Aorta (tissue), 5 donors: ENCODE measurements at places on chromosomes 2 and 18. TPM values are rescaled to one million over a fixed set of nuclear protein-coding genes. Genes with fewer than 3 reads are reported as not detected.

- DNase-seq, result no peak
Measured at GRCh38 chr18:25352629-25353005, 651 bp upstream of the ZNF521 start.

The APOB gene
- 4.7 TPM for total RNA-seq

DNA sequence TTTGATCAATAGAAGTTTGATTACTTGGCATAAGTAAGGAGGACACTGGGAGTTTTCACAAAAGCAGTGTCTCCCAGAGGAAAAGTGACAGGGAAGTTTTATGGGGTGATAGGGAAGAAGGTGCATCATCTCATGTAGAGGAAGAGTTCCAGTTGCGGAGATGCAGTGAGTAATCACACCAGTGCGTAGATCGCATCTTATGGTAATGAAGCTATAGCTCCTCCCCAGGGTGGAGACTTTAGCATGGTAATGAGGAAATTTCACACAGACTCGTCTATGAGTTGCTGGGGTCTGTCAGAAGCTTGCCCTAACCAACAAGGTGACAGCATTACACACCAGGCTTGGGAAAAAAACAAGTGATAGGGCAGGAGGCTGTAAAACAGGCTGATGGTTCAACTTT is 49.0 kb downstream of the KYNU start:
- DNase-seq, result no peak

GRCh38 chr2:124683536-124684428 is 658.7 kb downstream of the CNTNAP5 start:
- DNase-seq, result no peak

- DNase-seq, result no peak
Measured at GRCh38 chr18:44807766-44808165, 127.1 kb downstream of the SETBP1 start.

The SERPINB7 gene
- not detected for total RNA-seq

The CNDP2 gene
- total RNA-seq, result 74.0 TPM

DNA sequence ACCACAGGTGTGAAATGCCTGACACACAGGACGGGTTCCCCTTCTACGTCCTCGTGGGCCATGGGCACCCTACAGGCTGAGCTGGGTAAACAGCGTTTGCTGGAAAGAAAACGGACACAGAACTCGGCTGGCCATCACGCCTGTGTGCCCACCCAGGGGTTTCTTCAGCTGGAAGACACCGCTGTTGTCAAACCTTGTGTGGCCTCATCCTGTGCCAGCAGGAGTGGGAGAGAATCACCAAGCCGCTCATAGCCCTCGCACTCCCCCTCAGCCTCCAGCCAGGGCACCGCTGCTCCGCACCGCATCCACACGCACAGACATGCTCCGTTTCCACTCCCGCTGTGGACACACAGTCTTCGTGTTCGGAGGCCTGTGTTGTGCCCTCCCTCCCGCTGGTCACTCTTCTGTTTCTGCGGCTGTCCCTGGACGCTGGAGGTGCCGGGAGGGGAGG is 161.4 kb downstream of the PXDN start:
- DNase-seq, result no peak
